ENCODE measurements at places on chromosomes 6 and 20.

DNA sequence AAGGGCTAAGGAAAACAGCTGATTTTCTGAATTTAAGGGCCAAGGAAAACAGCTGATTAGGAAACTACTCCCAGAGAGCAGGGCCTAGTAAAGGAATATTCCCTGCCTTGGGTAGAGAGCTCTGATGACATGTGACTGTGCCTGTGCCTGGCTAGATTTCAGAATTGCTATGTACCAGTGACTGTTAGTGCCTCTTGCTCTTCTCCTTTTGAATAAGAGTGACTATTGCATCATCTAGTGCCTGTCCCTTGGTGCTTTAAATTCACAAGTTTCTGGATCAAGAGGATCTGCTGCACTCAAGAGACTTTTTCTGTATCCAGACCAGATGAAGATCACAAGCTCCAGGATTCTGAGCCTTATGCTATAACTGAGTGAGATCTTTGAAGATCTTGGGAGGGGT lies 332.9 kb downstream of the KIF16B start:
- no peak for DNase-seq

DNA sequence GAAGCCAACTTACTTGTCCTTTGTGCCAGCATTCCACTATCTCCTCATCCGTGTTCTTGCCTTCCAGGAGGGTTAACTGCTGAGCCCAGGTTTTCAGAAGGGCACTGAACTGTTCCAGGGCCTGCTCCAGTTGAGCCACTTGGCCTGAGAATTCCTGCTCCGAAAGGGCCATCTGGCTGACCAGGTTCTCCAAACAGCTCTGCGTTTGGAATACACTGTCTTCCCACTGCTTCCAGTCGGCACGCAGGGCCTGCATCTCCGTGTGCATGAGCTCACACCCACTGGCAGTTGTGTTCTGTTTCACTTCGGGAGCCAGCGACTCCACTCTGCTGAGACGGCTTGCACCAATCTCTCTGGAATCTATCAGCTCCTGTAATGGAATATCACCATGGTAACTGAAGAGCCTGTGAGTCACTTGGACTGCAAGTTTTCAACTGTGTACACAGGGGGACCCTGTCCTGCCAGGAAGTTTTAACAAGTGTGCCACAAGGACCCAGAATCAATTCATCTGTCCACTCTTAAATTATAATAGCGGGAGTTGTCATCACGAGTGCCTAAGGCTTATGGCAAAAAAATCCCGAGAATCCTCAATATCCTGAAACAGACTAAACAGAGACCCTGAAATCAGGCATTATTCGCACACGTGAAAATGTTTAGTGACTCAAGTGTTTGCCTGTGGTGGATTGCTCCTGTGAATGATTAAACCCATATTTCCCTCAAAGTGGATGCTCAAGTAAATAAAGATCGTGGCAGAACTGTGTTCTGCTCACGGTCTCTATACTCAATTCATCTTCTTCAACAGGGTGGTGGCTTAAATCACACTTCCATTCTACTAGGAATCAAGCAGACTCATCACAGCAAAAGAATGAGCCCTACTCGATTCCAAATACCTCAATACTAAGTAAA lies 255.9 kb downstream of the SYNE1 start:
- no peak for DNase-seq

GRCh38 chr6:328136-328670 lies 35.9 kb downstream of the DUSP22 start:
- no peak for DNase-seq

DNA sequence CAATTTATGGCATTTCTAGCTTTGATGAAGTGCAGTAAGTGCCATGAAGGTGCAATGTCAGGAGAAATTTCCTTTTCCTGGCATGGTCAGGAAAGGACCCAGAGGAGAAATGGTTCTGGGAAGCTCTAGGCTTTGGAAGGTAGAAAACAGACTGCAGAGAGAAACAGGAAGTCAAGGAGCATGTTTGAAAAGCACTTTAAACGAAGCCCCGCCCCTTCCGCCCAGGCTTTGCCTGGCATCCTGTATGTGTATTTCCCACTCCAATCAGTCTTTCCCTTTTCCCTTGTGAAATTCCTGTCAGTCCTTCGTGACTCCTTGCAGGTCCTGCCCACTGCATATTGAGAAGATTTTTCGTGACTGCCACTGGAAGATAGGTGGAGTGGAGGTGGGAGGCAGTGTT lies 320.9 kb upstream of the SASH1 start:
- no peak for DNase-seq

DNA sequence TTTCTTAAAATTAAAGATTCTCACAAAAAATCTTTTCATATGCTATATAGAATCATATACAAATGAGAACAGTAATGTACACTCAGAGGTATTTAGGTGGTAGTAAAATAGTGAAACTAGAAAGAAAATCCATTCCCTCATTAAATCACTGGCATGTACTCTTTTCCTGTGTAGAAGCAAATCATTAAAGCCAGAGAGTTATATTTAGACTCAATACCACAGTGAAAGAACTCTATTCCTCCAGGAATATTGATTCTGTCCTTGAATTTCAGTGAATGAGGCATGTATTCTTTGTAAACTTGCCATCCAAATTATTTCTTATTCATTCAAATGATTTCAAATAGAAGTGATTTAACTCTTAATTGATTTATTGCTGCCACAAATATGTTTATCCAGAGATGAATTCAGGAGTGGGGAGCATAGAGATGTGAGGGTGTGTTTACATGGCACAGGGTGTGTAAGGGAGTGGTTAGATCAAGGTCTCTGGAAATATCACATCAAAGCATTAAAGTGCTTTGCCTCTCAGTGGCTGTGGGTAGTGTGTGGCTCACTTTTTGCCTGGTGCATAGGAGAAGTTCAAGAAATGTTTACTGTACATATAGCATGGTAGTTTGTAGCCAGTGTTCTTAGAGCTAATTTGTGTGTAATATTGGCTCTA lies 141.2 kb downstream of the FAM83B start:
- DNase-seq = no peak

DNA sequence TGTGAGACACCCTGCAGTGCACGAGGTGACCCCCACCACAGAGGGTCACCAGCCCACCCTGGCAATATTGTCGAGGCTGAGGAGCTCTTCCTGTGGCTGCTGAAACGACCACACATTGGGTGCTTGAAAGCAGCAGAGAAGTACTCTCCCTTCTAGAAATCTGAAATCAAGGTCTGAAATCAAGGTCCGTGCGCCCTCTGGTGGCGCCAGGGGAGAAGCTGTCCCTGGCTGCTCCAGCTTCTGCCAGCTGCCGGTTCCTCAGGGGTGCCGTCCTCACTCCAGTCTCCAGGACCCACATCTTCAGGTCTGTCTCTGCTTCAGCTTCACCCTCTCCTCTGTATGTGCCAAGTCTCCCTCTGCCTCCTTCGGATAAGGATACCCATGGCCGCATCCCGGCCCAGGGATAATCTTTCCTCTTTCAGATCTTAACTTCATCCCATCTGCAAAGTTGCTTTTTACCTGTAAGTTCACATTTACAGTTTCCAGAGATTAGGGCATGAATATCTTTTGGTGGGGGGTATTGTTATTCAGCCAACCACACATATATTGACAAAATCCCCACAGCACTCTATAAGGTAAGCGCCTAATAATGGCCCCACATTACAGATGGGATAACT lies 108.3 kb upstream of the PHACTR3 start:
- peak; percentile 31 for DNase-seq

All from stimulated activated CD4-positive, alpha-beta T cell treated with anti-CD3 and anti-CD28 coated beads, Interleukin-1b, Interleukin-23, amount 100 ng/mL, for 1 hour (primary cell).